ENCODE measurements at places on chromosomes 6 and 20.

GRCh38 chr6:105313211-105313610 lies 89.7 kb downstream of the PREP start:
- no peak for DNase-seq

- DNase-seq: no peak
These were observed 10.5 kb downstream of the PLN start for GRCh38 chr6:118558464-118559217.

- no peak for DNase-seq
These were observed 979 bp upstream of the ABCF1 start for GRCh38 chr6:30570263-30570662.

- no peak for DNase-seq
These were observed 29.8 kb downstream of the UST start for GRCh38 chr6:148776321-148777308.

DNA sequence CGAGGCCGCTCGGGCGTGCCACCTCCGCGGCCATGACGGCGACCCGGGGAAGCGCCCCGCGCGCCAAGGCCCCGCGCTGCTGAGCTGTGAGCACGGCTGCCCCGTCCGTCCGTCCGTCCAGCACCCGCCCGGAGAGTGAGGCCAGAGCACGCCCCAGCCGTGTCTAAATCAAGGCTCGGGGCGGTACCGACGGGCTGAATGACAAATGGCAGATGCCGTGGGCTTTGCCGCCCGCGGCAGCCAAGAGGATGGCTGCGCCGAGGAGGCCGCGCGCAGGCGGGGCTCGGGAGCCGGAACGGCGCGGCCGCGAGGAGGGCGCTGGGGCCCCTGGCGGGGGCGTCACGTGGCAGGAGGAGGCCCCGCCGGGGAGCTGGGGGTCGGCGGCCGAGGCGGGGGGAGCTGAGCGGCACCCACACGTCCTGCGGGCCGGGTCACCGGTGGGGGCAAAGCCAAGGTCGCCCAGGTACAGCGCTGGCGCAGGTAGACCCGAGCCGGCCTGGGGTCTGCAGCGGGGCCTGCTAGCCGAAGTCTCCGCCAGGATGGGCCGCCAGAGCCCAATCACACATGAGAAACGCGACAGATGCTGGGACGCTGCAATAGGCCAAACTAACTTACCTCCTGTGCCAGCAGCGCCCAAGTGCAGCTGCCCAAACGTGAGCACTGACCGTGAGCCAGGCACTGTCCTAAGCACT lies at the start of gene PLAGL1:
TSS of gene PLAGL1 (minus strand) at position 140 of the 692 bp plus-strand sequence. CDS start 60,123 bp downstream, outside the sequence.
- no peak for DNase-seq

Data from stimulated activated CD8-positive, alpha-beta memory T cell treated with anti-CD3 and anti-CD28 coated beads, Interleukin-15, amount 100 ng/mL, for 24 hours (primary cell).